A549 treated with CORT108297 at 1 μM for 4 hours (cell line): ENCODE measurements at places on chromosomes 12 and 14. TPM values are rescaled to one million over a fixed set of nuclear protein-coding genes. Genes with fewer than 3 reads are reported as not detected.

Gene CALCOCO1
- total RNA-seq, result 17.3 to 24.8 TPM (median 21.1 TPM) in 5 replicates

Gene PAPLN
- total RNA-seq, result 6.2 to 9.2 TPM (median 8.8 TPM) in 5 replicates

Gene TMEM120B
- 7.8 to 14.5 TPM (median 13.1 TPM) in 5 replicates for total RNA-seq

Gene PRB2
- not detected in 5 replicates for total RNA-seq

Gene CEBPE
- total RNA-seq, result not detected in 5 replicates

Gene MYO1H
- not detected in 5 replicates for total RNA-seq

Gene TAS2R8
- total RNA-seq, result not detected in 5 replicates

Gene WNT5B
- 1.1 to 2.5 TPM (median 2.2 TPM) in 5 replicates for total RNA-seq

Gene MYF5
- total RNA-seq, result not detected in 5 replicates

Gene PMCH
- not detected in 5 replicates for total RNA-seq
